HTR-8/SVneo (cell line): ENCODE measurements at places on chromosomes 4 and X.

GRCh38 chr4:53055274-53055673 lies 193.2 kb downstream of the RASL11B start:
- no peak for DNase-seq

DNA sequence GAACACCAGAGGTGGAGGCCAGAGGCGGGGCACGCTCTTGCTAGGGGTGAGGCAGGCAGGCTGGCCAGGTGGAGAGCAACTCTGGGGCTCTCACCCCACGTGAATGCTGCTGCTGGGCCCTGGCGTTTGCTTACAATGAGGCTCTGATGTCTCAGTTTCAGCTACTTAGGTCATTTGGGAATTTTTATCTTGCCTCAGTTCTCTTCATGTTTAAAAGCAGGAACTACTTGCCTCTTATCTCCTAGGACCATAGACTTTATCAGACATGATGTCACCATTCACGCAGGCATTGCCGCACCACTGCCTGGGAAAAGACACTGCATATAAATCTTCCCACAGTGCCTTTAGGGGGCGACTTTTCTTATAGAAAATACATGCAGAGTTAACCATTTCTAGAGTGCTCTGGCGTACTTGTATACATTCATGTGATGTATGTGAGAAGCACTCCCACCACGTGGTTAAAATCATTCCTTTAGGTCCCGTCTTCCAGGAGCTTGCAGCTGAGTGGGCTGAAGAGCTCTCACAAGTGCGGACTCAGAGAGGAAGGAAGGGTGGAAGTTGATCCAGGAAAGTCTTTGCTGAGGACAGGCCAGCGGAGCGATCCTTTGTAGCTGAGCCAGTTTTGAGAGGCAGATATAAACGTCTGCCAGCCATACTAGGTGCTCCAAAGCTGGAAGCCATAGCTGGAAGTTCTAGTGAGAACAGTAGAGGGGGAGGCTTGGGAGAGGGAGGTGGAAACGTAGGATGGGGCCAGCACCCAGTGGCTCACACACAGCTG lies 84.3 kb upstream of the CLDN34 start:
- no peak for DNase-seq

DNA sequence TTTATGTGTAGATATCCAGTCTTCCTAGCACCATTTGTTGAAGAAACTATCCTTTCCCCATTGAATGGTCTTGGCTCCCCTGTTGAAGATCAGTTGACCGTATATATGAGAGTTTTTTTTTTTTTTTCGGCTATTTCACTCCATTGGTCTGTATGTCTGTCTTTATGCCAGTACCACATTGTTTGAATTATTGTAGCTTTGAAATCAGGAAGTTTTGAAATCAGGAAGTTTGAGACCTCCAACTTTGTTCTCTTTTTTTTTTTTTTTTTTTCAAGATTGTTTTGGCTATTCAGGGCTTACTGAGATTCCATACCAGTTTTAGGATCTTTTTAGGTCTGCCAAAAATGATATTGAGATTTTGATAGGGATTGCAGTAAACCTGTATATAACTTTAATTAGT lies 4.3 kb upstream of the SCD5 start:
- no peak for DNase-seq

GRCh38 chrX:109886122-109886761 lies 116.7 kb upstream of the TMEM164 start:
- DNase-seq = peak; percentile 10

DNA sequence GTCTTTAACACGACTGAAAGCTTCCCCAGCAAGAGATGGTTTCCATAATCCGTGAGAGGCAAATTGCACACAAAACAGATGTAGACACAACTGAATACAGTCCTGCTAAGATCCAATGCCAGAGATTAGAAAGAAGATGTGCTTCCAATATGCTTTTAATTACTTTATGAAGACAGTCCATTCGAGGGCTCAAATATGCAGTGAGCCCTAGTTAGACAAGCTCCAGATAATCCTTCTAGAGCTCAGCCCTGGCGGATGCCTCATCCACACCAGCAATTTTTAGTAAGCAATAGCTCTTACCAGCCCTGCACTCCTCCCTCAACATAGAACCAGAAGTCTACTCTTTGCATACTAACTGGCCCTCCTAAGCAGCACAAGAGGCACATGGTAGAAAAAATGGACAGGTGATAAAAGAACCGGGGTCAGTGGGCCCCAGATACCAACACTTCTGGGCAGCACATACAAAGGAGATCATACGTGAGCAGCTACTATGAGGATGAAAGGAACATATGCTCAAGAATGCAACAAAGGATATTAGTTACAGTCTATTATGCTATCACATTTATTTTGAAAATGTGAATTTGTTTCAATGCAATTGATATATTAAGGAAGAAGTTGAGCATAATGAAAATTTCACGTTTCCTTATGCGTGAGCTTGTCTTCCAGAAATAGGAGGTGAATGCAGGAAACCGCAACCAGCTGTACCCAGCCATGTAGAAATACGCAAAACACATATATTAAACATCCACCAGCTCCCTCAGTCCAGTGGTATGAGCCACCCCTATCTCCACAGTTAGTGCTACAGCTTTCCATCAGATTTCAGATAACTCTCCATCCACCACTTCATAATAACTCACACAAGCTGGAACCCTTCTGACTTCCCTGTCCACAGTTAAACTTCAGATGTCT lies 34.3 kb downstream of the GPC4 start:
- DNase-seq = no peak

DNA sequence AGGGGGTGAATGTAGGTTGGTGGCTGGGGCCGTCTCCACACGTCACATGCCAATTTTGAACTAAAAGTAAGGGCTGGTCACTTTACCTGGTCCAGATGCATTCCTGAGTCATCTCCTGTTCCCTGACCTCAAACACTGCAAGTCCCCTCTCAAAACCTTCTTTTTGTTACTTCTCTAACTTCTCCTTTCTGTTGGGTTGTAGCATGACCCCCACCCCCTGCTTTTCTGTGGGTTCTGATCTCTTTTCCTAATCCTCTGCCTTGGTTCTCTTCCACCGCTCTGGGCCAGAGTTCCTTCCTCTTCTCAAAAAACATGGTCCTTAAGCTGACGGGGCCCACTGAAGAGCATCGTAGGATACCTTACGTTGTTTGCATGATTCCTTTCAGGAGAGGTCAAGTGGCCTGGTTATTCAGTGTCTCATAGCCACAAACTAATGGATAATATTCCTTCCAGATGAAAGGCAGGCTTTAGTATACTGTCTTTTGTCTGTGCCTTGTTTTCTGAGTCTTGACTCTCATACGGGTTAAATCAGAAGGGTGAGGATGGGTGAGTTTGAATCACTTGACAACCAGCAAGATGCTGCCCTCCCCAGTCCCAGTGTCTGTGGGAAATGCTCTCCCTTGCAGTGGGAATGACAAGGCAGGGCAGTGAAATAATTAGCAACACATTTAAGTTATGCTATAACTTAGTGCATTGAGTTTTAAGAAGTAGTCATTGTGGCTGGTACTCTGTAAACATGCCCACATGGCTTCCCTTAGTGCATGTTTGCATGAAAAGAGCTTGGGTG lies 15.1 kb downstream of the SMS start:
- DNase-seq = no peak

DNA sequence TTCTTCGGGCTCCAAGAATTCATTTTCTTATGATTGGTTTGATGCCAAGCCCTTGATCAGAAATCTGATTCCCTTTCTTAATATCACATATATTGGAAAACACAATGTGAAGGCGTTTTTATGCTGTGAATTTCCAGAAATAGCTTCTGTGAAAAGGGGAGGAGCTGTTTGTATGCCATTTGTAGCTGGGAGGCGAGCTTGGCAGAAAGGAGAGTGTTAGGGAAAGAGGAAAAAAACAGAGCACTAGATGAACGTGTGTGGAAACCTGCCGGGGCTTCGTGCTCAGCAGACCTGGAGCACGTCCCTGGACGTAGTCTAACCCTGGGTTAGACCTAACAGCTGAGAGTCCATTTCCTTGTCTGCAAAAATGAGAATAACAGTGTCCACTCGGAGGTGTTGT lies 3.4 kb downstream of the CLCN4 start:
- DNase-seq = no peak

DNA sequence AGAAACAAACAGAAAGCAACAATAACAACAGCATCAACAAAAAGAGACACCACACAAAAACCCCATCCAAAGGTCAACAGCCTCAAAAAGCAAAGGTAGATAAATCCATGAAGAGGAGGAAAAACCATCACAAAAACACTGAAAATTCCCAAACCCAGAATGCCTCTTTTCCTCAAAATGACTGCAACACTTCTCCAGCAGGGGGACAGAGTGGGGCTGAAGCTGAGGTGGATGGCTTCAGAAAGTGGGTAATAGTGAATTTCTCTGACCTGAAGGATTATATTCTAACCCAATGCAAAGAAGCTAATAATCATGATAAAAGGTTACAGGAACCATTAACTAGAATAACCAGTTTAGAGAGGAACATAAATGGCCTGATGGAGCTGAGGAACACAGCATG lies 888.2 kb downstream of the RAB28 start:
- DNase-seq = no peak

DNA sequence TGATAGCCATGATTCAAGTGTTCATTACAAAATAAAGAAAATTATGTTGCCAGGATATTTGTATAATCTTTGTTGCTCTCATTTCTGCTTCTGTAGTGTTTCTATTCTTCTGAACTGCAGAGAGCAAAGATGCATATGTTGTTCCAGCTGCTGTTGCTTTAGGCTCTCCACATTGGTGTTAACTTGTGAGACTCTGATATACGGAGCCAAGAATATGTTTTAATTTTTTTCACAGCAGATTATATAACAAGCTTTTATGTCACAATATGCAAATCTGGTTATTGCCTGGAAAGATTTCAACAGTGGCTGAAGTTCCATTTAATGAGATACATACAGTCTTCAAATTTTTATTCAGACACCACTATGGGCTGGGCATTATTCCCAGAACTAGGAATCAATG lies 655.0 kb downstream of the GRXCR1 start:
- no peak for DNase-seq

- peak; percentile 10 for DNase-seq
Observed at GRCh38 chrX:68978255-68978654, 149.4 kb downstream of the EFNB1 start.

GRCh38 chr4:187204389-187204918 lies 480.8 kb upstream of the FAT1 start:
- DNase-seq = no peak

DNA sequence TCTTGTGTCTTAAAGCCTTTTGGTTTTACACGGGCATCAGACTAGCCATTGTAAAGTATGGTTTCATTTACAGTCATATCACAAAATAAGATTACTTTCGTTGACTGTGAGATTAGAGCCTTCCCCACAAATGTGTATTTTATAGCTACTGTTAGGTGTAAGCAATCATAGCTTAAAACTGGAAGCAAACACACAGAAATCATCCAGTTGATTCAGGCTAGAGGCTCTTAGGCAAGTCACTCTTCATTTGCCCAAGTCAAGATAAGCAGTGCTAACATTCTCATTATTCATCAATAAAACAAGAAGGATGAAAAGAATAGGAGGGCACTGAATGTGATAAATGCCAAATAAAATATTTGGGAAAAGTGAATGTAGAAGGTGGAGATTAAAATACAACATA lies 448.7 kb upstream of the FAM241A start:
- DNase-seq = no peak

- no peak for DNase-seq
Observed at GRCh38 chr4:25552580-25553271, 102.9 kb upstream of the SLC34A2 start.

GRCh38 chr4:85492336-85492735 lies 17.4 kb downstream of the ARHGAP24 start:
- DNase-seq = no peak

DNA sequence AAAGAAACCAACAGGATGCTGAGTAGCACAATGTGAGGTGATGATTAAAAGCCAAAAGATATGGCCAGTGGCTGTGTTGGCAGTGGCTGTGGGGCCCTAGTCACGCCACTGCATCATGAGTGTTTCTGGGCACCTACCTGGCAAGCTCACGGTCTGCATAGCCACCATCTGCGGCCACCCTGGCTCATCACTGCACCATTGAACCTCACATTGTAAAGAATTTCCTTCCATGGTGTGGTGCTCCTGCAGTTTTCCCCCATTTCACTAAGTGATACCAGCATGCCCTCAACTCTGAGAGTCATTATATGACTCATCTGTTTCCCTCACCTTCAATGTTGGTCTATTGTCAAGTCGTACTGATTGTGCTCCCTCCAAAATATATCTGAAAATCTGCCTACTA lies 45.5 kb upstream of the CLNK start:
- no peak for DNase-seq

GRCh38 chr4:11312389-11312788 lies 116.3 kb downstream of the HS3ST1 start:
- DNase-seq = no peak

DNA sequence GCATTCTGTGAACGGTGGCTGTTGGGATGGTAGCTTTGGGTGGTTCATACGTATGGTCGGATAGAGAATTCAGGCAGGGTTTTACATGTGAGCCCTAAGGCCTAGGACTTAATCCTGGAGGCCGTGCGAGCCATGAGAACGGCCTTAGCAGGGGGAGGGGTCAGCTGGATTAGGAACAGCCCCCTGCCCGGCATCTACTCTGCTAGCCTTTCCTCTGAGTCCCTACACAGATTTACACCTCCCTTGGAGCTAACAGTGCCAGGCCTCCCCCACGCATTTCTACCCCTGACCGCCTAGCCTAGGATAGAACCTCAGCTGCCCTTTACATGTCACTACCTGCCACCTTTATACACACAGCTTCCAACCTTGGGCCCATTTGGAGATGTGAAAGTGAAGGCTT lies 7.1 kb downstream of the PRAF2 start:
- DNase-seq = no peak

DNA sequence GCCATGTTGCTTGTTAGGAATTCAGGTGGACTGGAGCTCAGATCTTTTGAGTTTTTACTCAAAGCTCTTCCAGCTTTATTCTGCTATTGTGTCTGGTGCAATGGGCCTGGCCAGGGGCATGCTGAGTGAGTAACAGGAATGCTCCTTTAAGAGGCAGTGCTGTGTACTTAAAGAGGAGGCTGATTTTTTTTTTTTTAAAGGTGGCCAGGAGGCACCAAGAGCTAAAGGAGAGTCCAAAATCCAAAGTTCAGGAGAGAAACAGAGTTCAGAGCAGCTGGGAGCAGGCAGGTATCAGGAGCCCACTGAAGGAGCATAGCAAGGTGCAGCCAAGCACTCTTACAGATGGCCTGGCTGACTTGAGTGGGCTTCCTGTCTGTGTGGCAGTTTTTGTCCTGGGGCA lies 178.7 kb downstream of the FMR1NB start:
- DNase-seq = no peak

DNA sequence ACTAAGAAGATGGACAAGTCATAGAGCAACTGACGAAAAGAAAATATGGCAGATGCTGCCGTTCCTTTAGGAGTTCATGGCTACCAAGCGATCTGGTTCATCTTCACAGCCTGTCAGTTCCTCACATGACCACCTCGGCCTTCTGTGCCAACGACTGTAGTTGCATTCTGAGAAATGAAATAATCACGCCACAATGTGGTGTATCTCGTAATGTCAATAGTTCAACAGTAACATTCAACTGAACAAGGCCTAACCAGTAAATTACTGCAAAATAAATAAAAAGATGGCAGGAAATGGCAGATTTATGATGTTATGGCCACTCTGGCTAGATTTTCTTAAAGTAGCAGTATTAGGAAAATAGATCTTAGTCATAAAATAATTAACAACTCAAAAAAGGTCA lies 4.4 kb downstream of the GPRIN3 start:
- no peak for DNase-seq

GRCh38 chrX:140821280-140821679 lies 111.7 kb downstream of the LINC00632 start:
- DNase-seq = no peak
